Activated CD4-positive, alpha-beta T cell treated with anti-CD3 and anti-CD28 coated beads for 4 hours (primary cell): ENCODE measurements at places on chromosomes 6 and 20.

- DNase-seq, result no peak
Measured at GRCh38 chr20:430091-430999, 22.2 kb downstream of the RBCK1 start.

DNA sequence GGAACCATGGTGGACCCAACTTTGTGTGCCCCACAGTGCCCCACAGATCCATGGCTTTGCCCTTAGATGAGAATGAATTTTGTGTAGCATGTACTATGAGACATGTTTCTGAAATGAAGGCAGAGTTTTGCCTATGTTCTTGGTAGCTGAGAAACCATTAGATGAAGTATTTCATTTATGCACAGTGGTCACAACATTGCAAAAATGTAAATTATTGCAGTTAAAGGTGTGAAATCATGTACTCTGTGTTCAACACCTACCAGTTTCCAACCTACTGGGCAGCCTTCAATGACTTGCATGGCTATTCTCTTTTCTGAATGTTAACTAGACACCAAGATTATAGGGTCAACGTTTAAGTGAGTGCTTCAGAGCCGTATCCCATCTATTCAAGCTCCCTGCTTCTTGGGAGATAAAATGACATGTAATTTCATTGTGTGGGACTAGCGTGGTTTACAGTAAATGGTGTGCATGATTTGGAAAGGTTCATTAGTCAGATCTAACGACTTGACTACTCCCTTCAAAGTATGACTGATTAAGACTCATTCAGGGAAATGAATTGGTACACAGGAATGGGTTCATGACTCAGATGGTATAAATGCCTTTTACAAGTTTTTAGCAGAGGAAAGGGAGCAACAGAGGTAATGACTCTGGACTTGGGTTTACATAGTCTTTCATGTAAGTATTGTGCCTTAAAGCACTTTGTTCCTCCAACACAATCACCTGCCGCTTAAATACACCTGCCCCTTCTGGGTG lies 106.1 kb upstream of the AKIRIN2 start:
- no peak for DNase-seq

- no peak for DNase-seq
Measured at GRCh38 chr6:92767101-92767500, 652.3 kb downstream of the EPHA7 start.

DNA sequence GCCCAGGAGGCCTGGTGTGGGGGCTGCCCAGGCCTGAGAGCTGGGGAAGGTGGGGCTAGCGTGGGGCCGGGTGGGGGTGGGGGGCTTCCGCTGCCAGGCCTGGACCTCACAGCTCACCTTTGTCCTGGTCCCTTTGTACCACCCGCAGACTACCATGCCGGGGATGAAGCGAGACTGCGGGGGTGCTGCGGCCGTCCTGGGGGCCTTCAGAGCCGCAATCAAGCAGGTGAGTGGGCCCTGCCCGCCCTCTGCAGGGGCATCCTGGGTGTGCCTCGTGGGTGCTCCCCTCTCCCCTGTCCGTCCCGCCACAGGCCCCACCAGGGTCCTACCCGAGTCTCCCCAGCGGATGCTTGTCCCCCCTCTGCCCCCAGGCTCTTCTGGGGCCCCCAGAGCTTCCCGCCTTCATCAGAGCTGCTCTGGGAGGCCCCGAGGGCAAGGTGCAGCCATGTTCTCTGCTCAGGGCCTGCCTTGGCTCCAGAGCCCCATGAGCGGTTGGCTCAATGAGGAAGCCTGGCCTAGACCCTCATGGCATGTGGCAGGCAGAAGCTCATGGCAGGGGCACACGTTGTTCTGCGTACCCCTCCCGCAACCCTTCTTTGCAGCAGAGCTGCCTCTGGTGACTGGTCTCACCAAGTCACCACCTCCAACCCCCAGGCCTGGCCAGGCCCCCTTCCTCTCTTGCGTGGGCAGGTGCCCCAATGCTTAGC lies 14.5 kb downstream of the NPEPL1 start:
- no peak for DNase-seq

DNA sequence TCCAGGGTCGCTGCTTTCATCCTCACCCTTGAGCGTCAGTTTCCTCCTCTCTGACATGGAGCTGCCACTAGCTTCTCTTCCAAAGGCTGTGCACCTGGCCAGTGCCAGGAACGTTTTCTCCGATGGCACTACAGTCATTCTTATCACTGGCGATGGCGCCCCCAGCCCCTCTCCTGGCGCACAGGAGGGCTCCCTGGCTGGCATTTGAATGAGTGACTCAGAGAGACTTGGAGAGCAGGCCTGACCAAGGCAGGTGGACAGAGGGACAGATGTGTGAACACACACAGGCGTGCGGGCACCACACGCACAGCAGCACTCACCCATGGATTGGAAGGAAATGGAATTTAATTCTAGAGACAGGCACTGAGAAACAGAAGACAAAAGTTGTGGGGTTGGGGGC lies 77.6 kb downstream of the SRC start:
- no peak for DNase-seq

DNA sequence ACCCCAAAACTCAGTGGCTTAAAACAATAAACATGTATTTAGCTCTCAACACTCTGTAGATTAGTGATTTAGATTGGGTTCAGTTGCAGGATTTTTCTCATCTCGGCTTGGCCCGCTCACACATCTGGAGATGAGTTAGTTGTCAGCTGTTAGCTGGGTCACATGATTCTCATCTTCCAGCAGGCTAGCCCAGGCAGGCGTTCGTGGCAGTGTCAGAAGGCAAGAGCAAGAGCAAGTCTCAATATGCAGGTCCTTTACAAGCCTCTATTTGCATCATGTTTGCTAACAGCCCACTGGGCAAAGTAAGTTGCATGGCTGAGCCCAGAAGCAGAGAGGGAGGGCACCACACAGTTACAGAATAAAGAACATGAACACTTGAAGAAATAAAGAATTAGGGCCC lies 83.6 kb upstream of the MYLIP start:
- no peak for DNase-seq

- no peak for DNase-seq
Measured at GRCh38 chr6:97674802-97675201, 391.8 kb upstream of the MMS22L start.

DNA sequence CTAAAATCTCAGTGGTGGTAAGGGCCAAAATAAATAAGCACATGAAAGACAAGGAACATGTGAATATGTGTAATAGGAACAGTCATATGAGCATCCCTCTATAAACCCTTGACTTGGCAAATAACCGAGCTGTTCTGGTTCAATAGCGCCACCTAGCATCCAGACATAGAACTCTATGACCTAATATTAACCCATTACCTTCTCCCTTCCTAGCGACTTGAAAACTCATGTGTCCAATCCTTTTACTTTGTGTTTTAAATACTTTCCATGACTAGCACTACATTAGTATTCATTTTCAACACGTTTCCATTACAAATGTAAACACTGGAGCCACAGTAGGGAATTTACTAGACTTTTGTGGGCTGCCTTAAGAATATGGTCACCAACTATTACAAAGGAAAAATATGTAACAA lies 279.7 kb downstream of the UST start:
- no peak for DNase-seq
